ENCODE measurements at places on chromosomes 4 and X. TPM values are rescaled to one million over a fixed set of nuclear protein-coding genes. Genes with fewer than 3 reads are reported as not detected.

The SORBS2 gene
- total RNA-seq, result 46.2 TPM

The CABS1 gene
- total RNA-seq, result not detected

The VCX3A gene
- not detected for total RNA-seq

The KLHL4 gene
- total RNA-seq, result 34.6 TPM

The TIMM17B gene
- total RNA-seq, result 17.7 TPM

The VCX3B gene
- not detected for total RNA-seq

The SH3TC1 gene
- 145 TPM for total RNA-seq

The FAT1 gene
- total RNA-seq, result 0.53 TPM

- no peak for DNase-seq
Measured at GRCh38 chr4:4585012-4585670, 43.3 kb upstream of the STX18 start.

GRCh38 chrX:16843208-16843909 lies 26.8 kb downstream of the RBBP7 start:
- no peak for DNase-seq

GRCh38 chr4:6869944-6870343 lies 39.7 kb upstream of the TBC1D14 start:
- DNase-seq, result no peak

DNA sequence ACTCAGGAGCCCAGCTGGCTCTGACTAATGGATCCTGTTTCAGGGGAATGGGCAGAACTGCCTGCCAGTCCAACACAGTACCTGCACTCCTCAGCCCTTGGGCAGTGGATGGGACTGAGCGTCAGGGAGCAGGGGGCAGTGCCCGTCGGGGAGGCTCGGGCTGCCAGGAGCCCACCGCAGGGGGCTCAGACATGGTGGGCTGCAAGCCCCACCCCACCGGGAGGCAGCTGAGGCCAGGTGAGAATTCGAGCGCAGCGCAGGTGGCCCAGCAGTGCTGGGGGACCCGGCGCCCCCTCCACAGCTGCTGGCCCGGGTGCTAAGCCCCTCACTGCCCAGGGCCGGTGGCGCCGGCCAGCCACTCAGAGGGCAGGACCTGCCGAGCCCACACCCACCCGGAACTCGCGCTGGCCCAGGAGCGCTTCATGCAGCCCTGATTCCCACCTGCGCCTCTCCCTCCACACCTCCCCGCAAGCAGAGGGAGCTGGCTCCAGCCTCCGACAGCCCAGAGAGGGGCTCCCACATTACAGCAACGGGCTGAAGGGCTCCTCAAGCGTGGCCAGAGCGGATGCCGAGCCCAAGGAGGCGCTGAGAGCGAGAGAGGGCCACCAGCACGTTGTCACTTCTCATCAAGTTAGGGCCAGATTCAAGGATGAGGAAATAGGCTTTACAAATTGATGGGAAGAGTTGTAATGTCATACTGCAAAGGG lies 668.8 kb downstream of the GALNTL6 start:
- DNase-seq, result no peak

- no peak for DNase-seq
Measured at GRCh38 chr4:60128888-60129287, 1071.2 kb upstream of the ADGRL3 start.

DNA sequence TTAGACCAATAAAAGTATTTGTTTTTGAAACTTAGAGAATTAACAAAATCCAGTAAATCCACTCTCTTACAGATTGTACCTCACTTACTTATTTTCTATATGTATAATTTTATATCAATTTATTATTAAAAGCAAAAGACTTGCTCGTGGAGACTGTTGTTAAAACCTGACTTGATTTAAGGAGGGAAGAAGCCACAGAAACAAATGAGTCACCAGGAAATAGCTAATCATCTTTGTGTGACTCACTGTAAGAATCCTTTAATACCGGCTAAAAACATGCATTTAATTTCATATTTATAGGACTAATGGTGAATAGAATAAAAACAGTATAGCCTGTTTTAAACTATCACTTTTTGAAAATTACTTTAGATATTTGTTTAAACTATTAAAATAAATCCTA lies 29.9 kb upstream of the UBE2NL start:
- DNase-seq, result no peak

DNA sequence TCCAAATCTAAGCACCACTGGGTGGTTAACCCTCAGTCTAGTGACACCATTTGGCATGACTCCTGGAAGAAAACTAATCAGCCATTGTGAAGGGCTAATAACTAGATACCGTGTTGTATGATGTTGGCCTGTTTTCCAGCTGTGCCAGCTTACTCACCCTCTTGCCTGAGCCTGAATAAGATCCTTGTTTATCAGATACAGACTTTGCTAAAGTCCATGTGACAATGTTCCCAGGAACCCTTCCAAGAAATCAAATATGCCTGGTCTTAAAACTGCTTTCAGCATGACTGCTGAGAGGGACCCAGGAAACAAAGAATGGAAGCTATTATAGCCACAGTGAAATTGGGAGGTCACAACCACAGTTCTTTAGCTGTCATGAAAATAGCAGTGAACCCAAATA lies 640.8 kb upstream of the INTU start:
- no peak for DNase-seq

DNA sequence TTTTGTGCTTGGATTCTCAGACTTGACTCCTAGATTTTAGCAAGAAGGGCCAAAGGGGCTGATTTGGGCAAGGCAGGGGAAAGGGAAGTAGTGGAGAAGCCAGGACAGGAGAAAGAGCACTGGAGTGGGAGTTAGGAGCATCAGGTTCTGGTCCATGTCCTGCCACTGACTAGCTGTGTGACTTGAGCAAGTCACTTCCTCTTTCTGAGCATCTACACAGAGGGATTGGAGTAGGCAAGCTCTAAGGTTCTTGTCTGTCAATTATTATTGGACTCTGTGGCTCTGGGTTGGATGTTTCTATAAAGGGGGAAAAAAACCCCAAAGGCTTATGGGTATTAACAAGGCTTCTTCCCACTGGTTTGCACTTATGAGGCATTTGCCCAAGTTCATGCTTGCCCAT lies 24.4 kb downstream of the PLAC1 start:
- no peak for DNase-seq

GRCh38 chr4:121213940-121214339 lies 49.8 kb upstream of the TNIP3 start:
- no peak for DNase-seq

DNA sequence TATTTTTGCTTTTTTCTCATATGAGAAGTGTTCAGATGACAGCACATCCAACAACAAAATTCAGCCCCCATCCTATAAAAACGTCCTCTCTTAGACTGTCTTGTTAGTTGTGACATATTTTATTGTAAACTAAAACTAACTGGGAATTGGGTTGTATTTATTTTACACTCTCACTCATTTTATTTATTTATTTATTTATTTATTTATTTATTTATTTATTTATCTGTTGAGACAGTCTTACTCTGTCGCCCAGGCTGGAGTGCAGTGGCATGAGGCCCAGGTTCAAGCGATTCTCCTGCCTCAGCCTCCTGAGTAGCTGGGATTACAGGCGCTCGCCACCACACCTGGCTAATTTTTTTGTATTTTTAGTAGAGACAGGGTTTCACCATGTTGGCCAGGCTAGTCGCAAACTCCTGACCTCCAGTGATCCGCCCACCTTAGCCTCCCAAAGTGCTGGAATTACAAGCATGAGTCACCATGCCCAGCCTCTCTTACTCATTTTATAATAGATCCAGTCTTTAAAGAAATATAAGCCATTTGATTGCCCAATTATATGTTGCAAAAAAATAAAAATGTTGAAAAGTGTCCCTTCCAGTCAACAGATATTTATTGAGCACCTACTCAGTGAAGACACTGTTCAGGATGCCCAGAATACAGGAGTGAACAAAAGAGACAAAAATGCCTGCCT lies 44.6 kb downstream of the PALLD start:
- DNase-seq, result no peak

DNA sequence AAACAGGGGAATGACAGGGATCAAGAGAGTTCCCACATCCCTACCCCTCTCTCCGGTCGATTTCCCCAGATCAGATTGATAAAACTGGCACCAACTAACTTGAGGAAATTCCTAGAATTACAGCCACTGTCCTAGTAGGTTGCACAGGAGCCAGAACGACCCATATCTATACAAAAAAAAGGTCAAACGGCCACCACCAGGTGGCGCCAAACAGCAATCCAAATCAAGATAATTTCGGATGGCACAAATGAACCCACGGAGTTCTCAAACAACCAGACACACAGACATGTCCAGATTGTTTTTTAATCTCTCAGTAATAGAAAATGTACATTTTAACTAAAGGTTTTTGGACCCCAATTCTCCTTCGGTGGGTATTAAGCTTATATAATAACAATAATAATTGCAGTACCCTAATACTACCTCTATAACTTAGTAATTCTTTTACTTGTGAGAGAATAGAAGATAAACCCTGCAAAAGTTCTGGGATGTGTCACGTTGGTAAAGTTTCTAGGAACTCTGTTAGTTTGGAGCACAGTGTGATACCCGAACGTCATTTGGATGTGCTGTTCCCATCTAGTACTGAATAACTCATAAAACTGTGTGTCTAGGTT lies 212.6 kb downstream of the SPOCK3 start:
- DNase-seq, result peak; percentile 5

DNA sequence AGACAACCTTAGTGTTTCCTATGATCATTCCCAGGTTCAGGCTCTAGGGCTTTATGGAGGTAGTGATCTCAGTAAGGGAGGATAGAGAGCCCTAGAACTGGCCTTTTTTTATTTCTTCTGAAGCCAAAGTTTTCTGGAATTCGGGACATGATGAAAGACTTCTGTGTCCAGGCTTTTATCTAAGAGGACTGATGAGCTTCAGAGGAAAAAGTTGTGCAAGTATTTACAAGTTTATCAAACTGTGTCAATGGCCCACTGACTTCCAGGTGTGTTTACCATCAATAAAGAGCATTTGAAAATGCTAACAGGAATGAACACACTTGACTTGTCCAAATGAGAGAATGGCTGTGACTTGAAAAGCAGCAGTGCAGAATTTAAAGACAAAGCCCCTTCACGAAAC lies 254.6 kb downstream of the DCTD start:
- DNase-seq, result no peak

DNA sequence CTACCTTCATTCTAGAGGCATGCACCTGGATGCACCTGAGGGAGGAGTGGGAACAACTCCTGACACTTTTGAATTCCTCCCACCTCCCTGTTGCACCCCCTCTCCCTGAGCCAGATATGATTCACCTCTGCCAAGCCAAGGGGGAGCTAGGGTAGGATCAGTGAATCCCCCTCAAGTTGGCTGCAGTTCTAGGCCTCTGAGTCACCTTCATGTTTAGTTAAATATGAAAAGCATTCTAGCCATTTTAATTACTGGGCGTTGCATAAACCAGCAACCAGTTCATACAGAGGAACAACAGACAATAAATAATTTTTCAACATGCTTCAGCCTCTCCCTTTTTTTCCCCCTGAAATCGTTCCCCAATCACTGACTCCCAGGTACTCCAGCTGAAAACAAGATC lies 1440.2 kb downstream of the ADGRL3 start:
- DNase-seq, result no peak
